ENCODE measurements at places on chromosomes 4 and X.
A peak's percentile ranks its signal among the peaks of the same experiment; 100 is the strongest.

- DNase-seq, result no peak
Observed at GRCh38 chr4:37982736-37983135, 22.5 kb downstream of the PTTG2 start.

DNA sequence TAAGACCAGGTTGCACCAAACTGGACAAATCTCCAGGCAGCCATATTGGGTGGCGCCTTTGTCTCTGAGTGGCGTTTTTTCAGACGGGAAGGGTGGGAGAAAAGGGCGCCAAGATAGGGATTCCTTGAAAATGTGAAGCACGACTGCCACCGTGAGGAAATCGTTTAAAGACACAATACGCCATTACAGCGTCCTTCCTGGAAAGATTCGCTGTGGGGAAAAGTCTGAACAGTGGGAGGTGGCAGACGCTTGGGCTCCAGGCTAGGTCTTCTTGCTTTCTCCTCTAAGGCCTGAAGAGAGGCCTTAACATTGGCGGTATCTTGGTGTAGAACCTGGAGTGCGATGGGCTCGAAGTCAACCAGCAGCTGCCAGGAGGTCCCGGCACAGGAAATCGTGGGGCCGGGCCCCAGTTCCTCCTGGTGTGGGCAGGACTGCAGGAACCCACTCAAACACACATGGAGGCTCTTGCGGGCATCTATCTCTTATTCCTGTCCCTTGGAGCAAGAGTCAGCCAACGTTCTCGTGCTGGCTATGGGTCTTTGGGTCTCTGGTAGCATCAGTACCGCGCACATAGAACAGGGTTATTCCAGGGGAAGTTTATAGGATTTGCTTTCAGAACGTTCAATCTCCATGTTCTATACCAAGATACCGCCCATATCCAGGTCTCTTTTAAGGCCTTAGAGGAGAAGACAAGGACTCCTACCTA is 208.8 kb downstream of the OR13H1 start:
- DNase-seq, result no peak

DNA sequence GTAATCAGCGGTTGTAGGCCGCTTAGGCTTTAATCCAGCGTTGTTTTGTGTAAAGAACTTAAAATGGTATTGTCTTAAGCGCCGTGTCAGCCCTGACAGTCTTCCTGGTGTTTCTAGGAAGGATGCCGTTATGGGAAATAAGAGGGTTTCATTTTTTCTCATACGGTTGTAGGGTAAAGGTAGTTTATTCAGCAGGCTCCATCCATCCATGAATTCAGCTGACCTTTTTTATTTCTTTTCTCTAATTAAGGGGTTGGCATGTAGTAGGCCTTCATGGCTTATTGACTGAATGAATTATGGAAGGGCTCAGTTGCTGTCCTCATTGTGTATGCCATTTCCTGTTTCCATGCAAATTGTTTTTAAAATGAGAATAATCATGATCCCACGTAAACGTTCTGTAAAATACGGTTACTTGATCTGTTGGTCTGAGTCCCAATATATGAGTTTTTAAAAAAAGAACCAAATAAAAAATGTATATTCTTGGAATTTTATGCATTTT is 693 bp downstream of the OCIAD1 start:
- no peak for DNase-seq

DNA sequence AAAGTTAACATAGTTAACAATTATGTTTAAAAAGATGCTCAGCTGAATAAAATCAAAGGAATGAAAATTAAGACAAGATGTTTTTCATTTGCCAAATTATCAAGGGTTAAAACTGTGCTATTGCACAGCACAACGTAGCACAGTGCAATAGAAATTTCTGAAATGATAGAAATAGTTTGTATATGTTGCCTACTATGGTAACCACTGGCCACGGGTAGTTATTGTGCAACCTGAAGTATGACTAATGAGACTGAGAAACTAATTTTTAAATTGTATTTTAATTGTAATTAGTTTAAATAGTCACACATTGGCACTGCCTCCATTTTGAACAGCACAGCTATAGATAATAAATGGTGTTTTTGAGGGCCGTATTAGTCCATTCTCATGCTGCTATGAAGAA is 343.1 kb upstream of the FAM241A start:
- peak; percentile 3 for DNase-seq

DNA sequence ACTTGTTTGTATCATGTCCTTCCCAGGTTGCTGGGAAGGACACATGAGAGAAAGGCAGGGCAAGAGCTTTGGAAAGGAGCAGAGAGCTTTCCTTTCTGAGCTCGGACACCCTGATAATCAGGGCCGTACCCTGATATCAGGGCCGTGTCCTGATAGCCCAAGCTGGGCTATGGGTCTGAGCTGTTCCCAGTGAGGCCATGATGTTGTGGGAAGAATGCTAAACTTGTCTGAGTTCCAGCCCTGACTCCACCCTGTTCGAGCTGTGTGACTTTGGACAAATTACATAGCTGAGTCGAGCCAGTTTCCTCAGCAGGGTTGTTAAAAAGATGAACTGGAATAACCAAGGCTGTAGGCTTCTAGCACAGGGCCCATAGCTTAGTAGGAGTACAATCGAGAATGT is 3.3 kb upstream of the CXCR3 start:
- DNase-seq, result peak; percentile 5

Data from fibroblast of gingiva (primary cell).